Psoas muscle (tissue), 8 donors: ENCODE measurements at places on chromosomes 1 and 21. TPM values are rescaled to one million over a fixed set of nuclear protein-coding genes. Genes with fewer than 3 reads are reported as not detected.

GRCh38 chr1:19312782-19313635 lies 883 bp downstream of the SLC66A1 start:
- H3K4me1 ChIP-seq, result peaks cover 28% of the 10 kb centered on the region
- H3K36me3 ChIP-seq, result no peaks in the 10 kb centered on the region
- no peaks in the 10 kb centered on the region for H3K27me3 ChIP-seq
- DNase-seq, result no peak
- H3K4me3 ChIP-seq, result peak overlapping the region; percentile 97

DNA sequence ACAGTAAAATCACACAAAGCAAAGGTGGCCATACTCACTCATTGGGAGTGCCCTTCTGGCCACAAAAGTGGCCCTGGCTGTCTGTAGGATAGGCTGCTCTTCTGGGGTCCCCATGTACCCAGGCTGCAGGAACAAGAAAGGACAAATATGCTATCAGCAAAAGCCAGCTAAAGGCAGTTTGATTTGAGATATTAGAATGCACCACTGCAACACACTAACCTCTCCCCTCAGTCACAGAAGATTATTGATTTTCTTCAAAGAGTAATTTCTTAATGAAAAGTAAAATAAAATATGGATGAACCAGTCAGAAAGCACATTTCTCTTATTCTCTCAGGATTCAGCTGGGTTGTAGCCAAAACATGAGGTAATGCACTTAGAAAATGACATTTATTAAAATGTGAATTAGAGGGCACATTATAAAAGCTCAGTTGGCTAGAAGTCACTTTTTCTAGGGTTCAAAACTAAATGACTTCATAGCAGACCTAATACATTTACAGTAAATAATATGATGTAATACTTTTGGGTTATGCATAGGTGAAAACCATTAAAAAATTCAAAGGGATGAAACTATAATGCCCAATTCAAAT lies 140.8 kb downstream of the LHX8 start:
- no peak overlapping the region for H3K4me3 ChIP-seq
- DNase-seq, result no peak
- no peak overlapping the region for H3K27ac ChIP-seq
- no peaks in the 10 kb centered on the region for H3K36me3 ChIP-seq
- no peaks in the 10 kb centered on the region for H3K27me3 ChIP-seq

GRCh38 chr21:24826822-24827221 lies 780.5 kb downstream of the MRPL39 start:
- no peaks in the 10 kb centered on the region for H3K36me3 ChIP-seq
- no peaks in the 10 kb centered on the region for H3K4me1 ChIP-seq
- H3K27ac ChIP-seq, result no peak overlapping the region
- no peak for DNase-seq

The TRPM2 gene
- polyA plus RNA-seq, result 0.76 TPM

The PSRC1 gene
- polyA plus RNA-seq, result 2.0 TPM

The S100A6 gene
- 506 TPM for polyA plus RNA-seq

DNA sequence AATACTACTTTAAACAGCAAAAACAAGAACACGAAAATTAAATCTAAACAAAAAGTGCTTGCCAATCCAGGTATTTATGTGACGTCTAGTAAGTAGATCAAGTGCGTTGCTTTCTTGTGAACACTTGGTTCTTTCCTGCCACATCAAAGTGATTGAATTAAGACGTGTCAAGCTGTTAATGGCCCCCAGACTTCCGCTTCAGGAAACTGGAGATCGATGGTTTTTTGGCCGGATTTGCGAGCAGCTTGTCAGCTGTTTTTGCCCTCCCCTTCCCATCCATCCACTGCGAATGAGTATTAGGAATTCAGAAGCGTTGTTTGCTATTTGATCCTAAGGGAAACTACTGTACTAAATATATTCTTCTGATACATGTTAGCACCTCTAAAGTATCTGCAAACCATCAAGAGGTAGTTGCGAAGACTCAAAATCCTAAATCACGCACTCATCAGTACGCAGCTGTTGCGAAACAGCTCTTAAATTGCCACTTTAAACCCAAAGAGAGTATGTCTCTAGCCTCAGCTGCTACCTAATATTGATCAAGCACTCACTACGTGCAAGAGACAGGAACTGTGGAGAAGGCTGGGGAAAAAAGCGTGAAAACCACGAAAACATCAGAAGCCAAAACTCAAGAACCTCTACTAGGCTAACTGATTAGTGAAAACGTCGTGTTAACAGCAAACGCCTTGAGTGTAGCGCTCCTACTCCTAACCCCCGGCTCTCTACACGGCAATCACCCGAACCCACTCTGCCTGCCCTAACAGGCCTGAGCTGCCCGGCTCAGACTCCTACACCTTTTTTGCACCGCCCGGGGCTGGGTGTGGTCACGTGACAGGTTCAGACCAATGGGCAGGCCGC lies 473 bp upstream of the BRDT start:
- no peak for DNase-seq
- H3K36me3 ChIP-seq, result no peaks in the 10 kb centered on the region
- H3K27ac ChIP-seq, result no peak overlapping the region
- H3K4me1 ChIP-seq, result no peaks in the 10 kb centered on the region
- H3K27me3 ChIP-seq, result no peaks in the 10 kb centered on the region
- H3K4me3 ChIP-seq, result no peak overlapping the region

- H3K36me3 ChIP-seq, result peaks cover 14% of the 10 kb centered on the region
- H3K4me3 ChIP-seq, result no peak overlapping the region
- no peak overlapping the region for H3K27ac ChIP-seq
- H3K27me3 ChIP-seq, result no peaks in the 10 kb centered on the region
These were observed 26.5 kb upstream of the PIGV start for GRCh38 chr1:26761217-26761616.

- no peak overlapping the region for H3K27ac ChIP-seq
- no peaks in the 10 kb centered on the region for H3K4me1 ChIP-seq
- peaks cover 3% of the 10 kb centered on the region for H3K27me3 ChIP-seq
- no peak overlapping the region for H3K4me3 ChIP-seq
These were observed 42.7 kb downstream of the FAAP20 start for GRCh38 chr1:2151911-2152310.

The AMY1C gene
- polyA plus RNA-seq, result not detected

DNA sequence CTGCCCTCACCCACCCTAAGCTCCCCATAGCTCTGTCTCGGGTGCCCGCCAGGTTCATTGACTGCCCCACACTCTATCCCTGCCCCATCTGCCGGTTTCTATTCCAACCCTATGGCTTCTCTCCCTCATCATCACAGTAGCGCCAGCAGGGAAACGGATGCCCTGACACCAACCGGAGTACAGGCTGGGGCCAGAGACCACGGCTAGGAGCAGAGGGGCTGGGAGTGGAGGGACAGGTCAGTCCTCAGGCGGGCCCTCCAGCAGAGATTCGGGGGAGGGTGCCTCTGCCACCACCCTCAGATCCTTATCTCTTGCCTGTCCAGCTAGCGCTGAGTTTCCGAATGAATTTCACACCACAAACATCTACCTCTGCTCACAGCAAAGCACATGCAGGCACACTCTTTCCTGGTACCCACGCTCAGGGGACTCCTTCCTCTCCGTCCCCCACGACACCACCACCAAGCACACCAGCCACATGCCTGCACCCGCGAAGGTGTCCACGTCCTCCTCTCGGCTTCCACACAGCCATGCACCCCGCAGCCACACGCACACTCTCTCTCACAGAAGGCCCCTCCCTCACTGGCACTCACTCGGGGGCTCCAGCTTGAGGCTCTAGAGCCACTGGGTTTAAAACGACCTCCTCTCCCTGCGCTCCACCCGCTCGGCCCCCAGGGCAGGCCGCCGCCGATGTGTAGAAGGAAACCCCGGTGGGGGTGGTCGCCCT lies 7.2 kb downstream of the TAL1 start:
- no peak overlapping the region for H3K27ac ChIP-seq
- peak overlapping the region; percentile 58 for H3K4me3 ChIP-seq
- H3K36me3 ChIP-seq, result no peaks in the 10 kb centered on the region
- peaks cover 6% of the 10 kb centered on the region for H3K4me1 ChIP-seq
